ENCODE measurements at places on chromosomes 2 and 18.

- no peak for DNase-seq
These were observed 132.1 kb upstream of the SERPINE2 start for GRCh38 chr2:224171226-224171625.

- no peak for DNase-seq
These were observed 135.2 kb upstream of the ACVR2A start for GRCh38 chr2:147709655-147710054.

GRCh38 chr2:77977471-77978063 is 455.4 kb upstream of the LRRTM4 start:
- no peak for DNase-seq

GRCh38 chr2:143581134-143581533 is 451.9 kb downstream of the ARHGAP15 start:
- DNase-seq: no peak

DNA sequence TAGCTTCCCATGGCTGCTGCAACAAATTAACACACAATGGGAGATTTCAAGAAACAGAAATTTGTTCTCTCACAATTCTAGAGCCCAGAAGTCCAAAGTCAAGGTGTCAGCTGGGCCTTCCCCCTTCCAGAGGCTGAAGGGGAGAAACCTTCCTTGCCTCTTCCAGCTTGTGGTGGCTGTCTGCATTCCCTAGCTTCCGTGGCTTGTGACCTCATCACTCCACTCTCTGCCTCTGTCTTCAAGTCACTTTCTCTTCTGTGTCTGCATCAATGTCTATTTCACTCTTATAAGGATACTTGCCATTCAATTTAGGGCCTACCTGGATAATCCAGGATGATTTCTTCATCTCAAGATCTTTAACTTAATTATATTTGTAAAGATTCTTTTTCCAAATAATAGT is 16.8 kb upstream of the SRBD1 start:
- no peak for DNase-seq

GRCh38 chr2:32770360-32770759 is 142.5 kb downstream of the TTC27 start:
- DNase-seq: no peak

DNA sequence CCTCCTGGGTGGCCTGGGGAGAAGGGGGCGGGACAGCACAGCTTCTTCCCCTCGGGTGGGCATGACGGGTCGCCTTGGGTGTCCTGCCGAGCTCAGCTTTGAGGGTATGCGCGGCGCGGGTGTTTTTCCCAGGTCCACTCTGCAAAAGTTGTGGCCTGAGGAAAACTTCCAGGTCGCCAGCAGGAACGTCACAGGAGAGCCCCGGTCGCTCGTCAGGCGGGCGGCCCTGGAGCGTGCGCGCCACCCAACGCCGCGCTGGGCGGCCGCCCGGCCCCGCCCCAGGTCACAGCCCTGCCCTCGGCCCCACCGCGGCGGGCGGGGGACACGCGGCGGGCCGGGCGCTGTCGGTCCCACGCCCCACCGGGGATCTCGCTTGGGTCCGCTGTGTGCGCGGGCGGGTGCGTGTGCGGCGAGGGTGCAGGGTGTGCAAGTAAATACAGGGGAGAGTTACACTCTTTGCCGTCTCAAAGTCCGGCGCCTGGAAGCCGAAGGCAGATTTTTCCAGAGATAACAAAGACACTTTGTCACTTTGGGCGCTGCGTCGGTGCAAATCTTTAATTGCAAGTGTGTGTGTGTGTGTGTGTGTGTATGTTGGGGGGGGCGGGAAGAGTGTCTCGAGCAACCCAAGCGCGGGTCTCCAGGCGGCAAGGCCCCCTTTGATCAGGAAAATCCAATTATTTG is 616 bp upstream of the SP5 start:
- no peak for DNase-seq

- DNase-seq: no peak
These were observed 178.5 kb upstream of the TMEFF2 start for GRCh38 chr2:192373221-192373620.

GRCh38 chr2:135843671-135844070 is 6.7 kb upstream of the LCT start:
- DNase-seq: no peak
